ENCODE measurements at places on chromosomes 2 and 18. TPM values are rescaled to one million over a fixed set of nuclear protein-coding genes. Genes with fewer than 3 reads are reported as not detected.

The SDC1 gene
- 1.1 TPM for total RNA-seq

GRCh38 chr2:170685591-170685990 lies 29.5 kb upstream of the SP5 start:
- no peak for ATAC-seq

- no peak for ATAC-seq
These were observed 41.7 kb upstream of the ZNF804A start for GRCh38 chr2:184556639-184557038.

DNA sequence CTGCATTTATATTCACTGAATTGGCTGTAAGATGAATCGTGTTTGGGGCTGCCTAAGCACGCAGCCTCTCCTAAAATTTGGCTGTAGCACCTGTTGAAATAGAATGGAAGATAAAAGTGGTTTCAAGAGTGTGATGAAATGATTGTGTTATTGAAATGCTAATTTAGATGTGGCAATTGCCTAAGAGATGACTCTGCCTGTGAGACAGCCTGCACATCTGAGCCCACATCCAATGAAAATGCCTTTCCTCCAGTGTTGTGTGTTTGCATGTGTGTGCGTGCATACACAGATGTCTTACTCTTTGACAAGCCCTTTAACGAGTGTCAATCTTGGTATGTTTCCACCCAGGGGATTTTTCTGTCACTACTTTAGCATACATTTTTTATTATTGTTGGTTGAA lies 346.9 kb downstream of the MEIS1 start:
- ATAC-seq, result no peak

The DOK6 gene
- total RNA-seq, result 0.62 TPM

GRCh38 chr2:138752197-138752956 lies 27.8 kb downstream of the NXPH2 start:
- no peak for ATAC-seq

The BOLL gene
- not detected for total RNA-seq

DNA sequence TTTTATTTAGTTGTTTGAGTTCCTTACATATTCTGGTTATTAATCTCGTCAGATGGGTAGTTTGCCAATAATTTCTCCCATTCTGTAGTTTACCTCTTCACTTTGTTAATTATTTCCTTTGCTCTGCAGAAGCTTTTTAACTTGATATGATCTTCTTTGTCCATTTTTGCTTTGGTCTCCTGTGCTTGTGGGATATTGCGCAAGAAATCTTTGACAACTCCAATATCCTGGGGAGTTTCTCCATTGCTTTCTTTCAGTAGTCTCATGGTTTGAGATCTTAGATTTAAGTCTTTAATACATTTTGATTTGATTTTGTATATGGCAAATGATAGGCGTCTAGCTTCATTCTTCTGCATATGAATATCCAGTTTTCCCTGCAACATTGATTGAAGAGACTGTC lies 389.2 kb downstream of the LRP1B start:
- ATAC-seq, result no peak

DNA sequence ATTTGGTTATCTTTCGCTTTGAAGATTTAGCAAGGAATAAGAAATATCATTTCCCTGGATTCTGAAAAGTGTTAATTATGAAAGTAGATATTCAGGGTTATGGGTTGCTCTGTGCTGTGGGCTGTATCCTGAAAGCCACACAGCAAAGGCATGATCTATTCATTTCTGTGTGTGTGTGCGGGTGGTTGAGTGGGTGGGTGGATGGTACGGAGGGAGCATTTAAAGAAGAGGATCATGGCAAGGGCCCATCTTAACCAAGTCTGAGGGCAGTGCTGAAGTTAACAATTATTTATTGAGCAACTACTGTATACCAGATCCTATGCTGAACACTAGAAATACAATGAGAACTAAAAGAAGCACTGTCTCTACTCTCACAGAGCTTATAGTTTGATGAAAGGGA lies 178.2 kb upstream of the ZEB2 start:
- ATAC-seq, result no peak

The SPEG gene
- 90.2 TPM for total RNA-seq

DNA sequence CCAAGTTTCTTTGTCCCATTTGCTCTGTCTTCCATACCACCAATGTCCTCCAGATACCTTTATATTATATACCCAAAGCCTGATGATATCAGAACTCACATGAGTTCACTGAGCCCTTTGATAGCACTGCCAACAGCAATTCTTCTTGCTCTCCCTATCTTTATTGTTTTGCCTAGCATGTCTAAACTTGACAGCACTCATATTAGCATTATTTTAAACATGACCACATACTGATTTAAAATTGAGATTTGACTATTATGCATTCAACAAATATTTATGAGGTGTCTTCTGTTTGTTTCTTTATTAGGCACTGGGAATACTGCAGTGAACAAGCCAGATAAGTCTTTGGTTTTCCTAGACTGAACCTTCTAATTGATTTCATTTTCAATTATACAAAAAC lies 587.3 kb upstream of the GCFC2 start:
- ATAC-seq, result no peak

The SAG gene
- not detected for total RNA-seq

DNA sequence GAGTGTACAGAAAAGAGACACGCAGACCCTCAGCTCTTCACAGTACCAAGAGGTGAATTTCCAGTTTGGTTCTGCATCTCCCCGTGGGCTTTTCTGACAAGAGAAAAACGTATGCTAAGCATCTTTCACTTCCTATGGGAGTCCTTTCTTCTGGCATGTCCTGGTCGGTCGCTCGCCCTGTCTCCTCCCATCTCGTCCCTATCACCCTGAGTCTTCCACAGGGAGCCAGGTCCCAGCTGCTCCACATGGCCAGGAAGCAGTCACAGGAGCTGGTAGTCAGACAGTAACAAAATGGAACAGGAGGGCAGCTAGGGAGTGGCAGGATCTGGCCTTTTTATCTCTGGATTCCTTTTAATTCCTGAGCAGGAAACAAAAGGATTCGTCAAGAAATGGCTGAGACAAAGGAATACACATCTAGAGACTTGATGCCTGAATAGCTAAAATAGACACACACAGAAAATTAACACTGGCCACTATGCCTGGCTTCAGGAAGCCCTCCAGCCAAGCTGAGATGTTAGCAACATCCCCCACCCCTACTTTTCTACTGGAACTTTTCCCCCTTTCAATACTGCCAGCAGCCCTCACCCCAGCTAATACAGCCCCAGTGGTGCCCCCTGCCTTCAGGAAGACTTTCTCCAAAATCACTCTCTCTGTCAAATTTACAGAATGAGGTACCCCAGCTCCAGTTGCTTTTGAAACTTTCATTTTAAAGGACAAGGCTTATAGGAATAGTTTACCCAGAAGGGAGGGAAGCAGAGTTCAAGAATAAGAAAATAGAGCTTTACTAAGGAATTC lies 136.1 kb downstream of the DNER start:
- no peak for ATAC-seq

DNA sequence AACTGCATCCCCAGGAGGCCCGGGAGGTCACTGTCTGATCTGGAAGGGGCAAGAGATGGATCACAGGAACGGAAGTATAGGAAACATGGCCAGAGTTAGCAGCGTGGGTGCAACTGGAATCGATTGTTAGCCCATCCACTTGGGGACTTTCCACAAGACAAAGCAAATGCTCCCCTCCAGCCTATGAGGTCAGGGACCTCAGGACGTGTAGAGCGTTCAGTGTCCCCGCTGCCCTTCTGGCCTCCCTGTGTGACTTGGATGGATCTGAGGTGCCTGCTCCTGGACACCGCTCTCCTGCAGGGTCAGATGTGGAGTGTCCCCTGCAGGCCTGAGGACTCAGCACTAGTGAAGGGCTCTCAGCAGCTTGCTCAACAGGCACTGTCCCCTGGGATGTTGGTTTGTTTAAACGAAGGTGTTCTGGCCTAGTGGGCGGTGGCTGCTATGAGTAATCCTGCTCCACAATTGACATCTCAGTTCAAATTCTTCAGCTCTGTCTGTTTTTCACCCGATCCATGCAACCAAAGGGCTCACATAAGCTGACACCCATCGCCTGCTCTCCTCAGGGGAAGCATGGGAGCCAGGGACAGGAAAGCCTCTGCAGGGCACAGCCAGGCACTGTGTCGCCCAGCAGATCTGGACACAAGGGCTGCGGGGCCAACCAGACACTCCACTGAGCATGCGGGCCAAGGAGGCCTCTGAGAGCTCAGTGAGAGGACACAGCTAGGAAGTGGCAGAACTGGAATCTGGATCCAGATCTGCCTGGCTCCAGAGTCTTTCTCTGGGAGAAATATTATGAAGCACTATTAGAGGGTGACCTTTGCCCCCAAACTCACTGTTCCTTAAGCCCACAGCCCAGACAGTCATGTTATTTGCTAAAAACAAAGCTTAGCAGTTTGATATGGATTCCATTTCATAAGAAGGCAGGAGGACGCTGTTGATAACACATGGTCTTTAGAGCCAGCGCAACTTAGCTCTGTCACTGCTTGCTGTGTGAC lies 78.5 kb downstream of the RHOB start:
- ATAC-seq, result peak; percentile 88

DNA sequence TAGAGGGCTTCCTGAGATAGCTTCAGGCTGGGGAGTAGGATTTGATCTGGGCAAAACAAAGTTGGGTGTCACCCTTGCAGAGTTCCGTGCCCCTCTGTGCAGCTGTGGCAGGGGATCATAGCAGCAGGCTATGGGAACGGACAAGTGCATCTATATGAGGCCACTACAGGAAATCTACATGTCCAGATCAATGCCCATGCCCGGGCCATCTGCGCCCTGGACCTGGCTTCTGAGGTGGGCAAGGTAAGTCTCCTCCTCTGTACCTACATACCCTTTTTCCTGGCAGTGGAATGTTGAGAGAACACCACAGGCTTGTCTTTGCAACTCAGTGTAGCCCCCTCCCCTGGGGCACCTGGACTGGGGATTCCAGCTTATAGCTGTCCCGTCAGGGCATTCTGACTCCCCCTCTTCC lies 3.5 kb downstream of the WDR54 start:
- no peak for ATAC-seq

DNA sequence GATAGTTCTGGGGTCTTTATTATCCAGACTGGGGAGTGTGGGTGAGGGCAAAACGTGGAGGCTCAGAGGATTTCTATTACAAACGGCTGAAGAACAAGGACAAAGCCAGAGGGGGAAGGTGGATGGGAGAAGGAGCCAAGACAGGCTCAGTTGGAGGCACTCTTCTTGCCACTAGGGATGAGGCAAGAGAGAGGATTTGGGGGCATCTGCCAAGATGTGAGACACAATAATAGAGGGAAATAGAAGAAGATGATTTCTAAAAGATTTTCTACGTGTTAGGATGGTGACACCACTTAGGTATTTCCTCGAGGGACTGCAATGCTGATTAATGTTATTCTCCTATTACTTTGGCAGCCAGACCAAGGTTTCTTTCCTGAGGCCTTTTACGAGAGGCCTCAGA lies 71.8 kb downstream of the APOB start:
- ATAC-seq, result peak; percentile 68

The TFCP2L1 gene
- 0.31 TPM for total RNA-seq

The ORC2 gene
- total RNA-seq, result 10.1 TPM

DNA sequence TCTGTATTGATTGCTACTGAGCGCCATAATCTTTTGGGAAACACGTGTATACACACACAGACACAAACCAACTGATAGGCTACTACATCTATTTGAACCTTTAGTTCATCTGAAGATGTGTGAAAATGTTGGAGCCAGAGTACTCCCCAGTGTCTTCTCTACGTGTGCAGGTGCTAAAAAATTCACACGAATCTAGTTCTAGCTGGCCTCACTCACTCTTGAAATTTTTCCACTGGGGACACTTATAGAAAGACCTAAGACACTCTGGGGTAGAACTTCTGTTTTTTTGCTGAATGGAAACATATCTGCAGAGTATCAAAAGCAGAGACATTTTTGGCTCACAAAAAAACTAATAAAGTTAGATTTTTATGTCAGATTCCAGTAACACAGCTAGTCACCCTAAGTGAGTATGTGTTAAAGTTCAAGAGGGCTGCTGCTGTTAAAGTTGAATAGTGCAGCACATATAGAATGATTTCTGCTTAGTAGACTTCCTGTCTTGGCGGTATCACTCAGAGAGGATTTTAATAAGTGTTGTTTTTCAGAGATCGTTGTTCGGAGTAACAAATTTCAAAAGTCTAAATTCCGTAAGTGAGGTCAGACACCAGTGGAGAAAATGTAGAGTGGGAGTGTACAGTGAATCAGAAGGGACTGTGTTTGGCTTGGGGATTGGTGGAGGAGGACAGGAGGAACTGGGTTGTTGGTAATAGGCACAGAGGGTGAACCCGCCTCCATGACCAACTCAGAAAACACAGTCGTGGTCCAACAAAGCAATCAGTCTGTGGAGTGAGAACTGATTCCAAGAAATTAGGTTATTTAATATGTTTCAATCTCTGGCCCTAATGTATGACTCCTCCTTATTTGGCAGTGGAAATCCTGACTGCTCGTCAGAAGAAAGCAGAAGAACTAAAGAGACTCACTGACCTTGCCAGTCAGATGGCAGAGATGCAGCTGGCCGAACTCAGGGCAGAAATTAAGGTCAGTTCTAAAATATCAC lies 43.1 kb downstream of the KCTD18 start:
- ATAC-seq, result peak; percentile 94

GRCh38 chr2:216737676-216738075 lies 42.3 kb upstream of the IGFBP5 start:
- ATAC-seq, result no peak

The RAB12 gene
- 100 TPM for total RNA-seq

GRCh38 chr2:216408426-216409290 lies 3.6 kb upstream of the SMARCAL1 start:
- ATAC-seq, result no peak

DNA sequence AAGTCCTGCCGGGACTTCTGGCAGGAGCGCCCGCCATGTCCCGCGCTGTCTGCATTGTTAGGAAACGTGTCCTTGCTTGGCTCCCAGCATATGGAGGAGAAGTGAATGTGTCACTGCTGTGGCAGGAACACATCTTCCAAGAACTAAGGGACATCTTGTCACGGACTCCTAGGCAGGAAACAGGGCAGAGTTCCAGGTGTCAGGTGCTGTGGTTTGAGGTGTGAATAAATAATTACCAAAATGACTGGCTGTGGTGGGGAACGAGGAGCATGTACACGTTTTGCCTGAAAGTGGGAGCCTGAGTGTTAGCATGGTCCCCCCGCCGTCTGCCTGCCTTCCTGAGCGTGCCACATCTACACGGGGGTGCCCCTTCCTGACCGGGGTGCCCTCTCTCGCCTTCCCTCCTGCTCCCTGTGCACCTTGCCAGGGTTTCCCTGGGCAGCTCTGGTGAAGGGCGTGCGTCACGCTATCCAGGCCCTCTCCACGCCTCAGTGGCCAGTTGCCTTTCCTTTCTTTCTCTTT lies 237.5 kb downstream of the LDLRAD4 start:
- ATAC-seq, result no peak

The BUB1 gene
- total RNA-seq, result not detected

The POTEJ gene
- not detected for total RNA-seq

GRCh38 chr2:166384774-166385173 lies 9.0 kb upstream of the SCN9A start:
- ATAC-seq, result no peak

The GFPT1 gene
- total RNA-seq, result 28.3 TPM

GRCh38 chr2:96204836-96205624 lies 3.6 kb downstream of the STARD7 start:
- no peak for ATAC-seq

DNA sequence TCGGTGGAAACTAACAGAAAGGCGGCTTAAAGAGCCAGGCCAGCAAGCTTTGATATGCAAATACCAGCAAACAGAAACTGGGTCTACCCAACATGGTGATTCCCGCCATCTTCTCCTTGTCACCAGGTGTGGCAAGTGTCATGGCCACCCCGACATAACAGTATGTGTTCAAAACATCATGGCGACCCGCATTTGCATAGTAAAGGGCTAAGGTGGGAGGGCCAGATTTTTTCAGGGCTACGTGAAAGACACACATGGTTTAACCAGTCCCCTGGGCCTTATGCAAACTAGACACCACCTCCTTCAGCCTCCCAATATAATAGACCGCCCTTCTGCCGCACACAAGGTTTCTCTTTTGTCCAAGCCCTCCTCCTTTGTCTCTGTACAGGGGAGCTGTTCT lies 260.4 kb downstream of the METTL4 start:
- ATAC-seq, result no peak
